ENCODE measurements at places on chromosomes 6 and 20. TPM values are rescaled to one million over a fixed set of nuclear protein-coding genes. Genes with fewer than 3 reads are reported as not detected.

Gene SCRT2
- not detected for total RNA-seq

Gene TBXT
- not detected for total RNA-seq

Gene SLC9A8
- total RNA-seq, result 18.3 TPM

Gene ZNF292
- total RNA-seq, result 209 TPM

Gene SLC17A9
- total RNA-seq, result 7.0 TPM

Gene PBOV1
- not detected for total RNA-seq

Gene BPI
- total RNA-seq, result not detected

Gene NRN1
- total RNA-seq, result 14.7 TPM

Gene EPPIN
- not detected for total RNA-seq

Gene IDH3B
- total RNA-seq, result 85.7 TPM

Gene SULF2
- total RNA-seq, result 1.6 TPM

DNA sequence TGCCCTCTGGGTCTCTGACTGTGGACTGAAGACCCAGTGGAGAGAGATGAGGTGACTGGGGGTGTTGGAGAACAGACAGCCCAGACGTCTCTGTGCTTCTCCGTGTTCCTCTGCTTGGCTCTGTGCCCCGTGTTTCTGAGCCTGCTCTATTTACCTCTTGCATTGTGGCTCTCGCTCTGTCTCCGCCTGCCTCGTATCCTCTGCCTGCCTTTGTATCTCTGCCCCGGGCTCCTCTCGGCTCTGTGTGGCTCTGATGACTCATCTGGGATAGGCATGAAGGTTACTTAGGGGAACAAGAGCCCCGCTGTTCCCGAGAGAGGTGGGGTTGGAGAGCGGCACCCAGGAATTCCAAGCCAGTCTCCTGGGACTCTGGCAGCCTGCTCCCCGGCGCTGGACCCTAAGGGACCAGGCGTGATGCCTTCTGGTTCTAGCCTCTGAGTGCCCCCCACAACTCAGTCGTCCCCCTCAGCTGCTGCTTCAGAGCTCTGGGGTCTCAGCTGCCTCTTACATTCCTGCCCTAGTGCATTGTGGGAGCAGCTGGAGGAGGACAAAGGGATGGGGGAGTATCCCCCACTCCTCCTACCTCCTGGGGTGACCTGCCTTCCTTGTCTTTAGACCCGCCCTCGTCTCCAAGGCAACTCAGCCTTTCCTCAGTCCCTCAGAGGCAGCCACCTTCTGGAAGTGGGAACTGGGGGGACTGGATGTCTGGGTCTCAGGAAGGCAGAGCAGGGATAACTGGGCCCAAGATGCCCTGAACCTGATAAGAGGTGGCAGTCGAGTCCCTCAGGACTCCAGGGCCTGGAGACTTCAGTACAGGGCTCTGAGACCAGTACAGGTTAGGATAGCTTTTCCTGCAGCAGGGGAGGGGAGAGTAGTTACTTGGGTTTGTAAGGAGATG lies 1.9 kb downstream of the DDR1 start:
- peak; percentile 35 for ATAC-seq

DNA sequence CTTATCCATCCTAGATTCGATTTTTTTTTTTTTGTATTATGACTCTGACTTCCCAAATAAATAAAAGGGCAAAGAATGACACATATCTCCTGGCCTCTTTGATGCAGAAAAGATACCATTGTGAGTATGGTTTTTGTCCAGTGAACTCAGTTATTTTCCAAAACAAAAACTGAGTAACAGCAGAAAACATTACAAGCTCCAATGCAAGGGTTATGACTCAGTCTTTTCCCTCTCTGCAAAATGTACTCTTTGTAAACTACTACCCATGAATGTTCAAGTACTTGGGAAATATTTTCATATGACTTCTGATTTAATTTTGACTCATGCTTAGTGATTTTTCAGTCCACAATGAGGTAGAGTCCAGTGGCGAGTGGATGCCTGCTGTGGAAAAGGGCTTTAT lies 355.3 kb downstream of the RNF144B start:
- no peak for ATAC-seq

- ATAC-seq, result no peak
These were observed 1.4 kb upstream of the AAR2 start for GRCh38 chr20:36234771-36235320.

DNA sequence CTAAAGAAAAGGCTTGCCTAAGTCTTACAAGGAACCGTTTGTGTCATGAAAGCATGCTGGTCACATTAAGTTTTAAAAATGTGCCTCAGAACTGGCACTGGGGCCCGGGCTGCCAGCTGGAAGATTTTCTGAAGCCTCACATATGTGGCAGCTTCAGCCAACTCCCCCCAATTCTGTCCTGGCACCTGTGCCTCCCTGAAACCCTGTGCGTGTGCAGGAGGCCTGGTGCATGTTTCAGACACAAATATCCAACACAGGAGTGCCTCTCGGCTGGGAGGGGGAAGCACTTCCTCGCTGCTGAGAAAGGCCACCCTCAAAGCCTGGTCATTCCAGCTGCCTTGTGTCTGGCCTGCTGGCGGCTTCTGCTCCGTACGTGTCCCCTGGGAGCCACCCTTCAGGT lies 188.5 kb upstream of the SNX9 start:
- no peak for ATAC-seq

DNA sequence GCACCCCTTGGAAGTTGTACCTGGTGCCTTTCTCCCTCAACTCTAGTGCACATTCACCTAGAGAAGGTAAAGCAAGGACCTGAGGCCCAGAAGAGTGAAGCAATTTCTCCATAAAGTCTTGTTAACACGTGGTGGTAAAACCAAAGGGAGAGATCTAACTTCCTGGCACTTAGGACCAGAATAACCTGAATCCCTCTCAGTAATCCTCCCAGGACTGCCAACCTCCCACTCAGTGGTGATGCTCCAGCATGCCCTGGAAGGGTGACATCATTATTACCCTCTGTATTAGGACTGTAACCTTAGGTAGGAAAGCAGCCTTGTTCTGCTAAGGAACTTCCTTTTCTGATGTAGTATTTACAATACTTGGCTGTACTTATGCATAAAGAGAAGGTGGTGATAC lies 330.6 kb upstream of the MARCKS start:
- no peak for ATAC-seq

- ATAC-seq, result no peak
These were observed 12.8 kb upstream of the PDYN start for GRCh38 chr20:2006452-2007361.

GRCh38 chr6:124738482-124738881 lies 223.8 kb upstream of the RNF217 start:
- ATAC-seq, result no peak

DNA sequence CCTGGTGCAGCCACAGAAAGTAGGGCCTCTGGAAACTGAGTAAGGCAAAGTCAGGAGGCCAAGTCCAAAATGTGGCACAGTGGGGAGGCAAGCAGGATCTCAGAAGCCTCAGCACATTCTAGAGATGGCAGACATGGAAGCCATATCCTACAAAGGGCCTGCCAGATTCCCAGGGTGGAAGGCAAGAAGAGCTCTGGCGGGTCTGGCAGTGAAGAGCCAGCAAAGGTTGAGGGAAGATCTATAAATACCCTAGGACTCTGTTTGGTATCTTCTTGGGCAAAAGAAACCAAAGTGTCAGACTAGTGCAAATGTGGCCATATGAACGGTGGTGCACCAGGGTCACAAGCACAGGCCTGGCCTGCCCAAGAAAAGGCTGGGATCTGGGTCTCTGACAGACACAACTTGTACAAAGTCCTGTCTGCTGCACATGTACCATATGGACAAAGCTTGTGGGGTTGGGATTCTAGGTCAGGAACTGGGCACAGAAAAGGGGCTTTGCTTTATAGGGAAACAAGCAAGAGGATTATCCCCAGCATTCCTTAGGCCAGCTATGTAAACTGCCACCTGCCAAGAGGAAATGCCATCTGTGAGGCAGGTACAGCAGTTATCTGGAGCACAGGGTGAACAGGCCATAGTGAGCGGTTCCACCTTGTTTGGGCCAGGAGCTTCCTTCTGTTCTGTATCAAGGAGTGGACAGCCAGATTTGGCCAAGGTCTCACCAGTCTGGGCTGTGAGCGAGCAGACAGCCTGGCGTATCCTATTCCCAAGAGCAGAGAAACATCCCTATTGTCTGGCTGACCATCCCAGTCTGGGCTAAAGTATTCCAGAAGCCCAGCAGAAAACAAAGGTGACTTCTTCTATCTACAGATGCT lies 36.3 kb upstream of the SLC4A11 start:
- ATAC-seq, result no peak

DNA sequence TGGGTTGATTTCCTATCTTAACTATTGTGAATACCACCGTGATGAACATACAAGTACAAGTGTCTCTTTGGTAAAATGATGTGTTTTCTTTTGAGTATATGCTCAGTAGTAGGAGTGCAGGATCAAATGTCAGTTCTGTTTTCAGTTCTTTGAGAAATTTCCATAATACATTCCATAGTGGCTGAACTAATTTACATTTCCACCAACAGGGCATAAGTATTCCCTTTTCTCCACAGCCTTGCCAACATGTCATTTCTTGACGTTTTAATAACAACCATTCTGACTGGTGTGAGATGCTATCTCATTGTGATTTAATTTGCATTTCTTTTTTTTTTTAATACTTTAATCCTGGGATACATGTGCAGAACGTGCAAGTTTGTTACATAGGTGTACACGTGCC lies 268.8 kb downstream of the CENPW start:
- no peak for ATAC-seq

- no peak for ATAC-seq
These were observed 28.8 kb downstream of the GCM1 start for GRCh38 chr6:53119772-53120409.

GRCh38 chr20:47220161-47220582 lies 136.3 kb downstream of the ZMYND8 start:
- no peak for ATAC-seq

DNA sequence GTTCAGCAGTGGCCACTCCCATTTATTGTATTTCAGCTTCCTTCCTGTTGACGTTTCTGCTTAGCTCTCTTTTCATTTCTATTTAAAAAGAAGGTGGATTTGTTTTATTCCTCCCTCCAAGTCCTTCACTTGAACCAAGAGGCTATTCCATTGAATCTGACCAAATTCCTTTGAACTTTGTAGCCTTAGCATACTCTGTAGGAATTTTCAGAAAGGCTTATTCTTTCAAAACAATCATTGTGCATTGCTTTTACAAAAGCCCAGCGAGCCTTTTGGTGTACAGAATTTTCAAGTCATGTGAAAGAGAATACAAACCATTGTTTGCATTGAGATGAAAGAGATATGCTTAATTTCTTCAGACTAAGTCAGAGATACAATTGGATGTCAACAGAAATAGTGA lies 151.0 kb upstream of the INSM1 start:
- no peak for ATAC-seq

DNA sequence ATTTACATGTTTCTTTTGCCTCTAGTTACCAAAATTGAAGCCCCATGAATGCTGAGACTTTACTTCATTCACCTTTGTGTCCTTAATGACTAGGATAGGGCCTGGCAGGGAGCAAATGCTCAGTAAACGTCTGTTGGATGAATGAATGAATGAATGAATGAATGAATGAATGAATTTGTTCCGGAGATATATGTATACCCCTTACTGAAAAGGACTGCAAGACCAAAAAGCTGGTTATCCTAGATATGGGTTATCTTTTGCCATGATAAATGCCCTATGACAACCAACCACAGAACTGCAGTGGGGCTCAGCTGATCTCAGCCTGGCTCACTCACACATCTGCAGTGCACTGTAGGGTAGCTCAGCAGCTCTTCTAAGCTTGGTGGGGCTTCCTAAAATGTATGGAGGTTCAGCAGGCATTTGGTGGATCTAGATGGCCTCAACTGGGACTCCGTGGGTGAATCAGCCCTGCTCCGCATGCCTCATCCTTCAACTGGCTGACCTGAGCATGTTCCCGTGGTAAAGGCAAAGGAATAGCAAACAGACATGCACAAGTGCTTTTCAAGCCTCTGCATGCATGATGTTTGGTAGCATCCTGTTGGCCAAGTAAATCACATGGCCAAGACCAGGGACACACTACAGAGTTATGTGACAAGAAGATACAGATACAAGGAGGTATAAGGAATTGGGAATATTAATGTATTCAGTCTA lies 378.7 kb upstream of the SOX4 start:
- ATAC-seq, result no peak

GRCh38 chr6:97969065-97969464 lies 686.0 kb upstream of the MMS22L start:
- ATAC-seq, result no peak

- no peak for ATAC-seq
These were observed 54.8 kb upstream of the SPDEF start for GRCh38 chr6:34610819-34611477.

DNA sequence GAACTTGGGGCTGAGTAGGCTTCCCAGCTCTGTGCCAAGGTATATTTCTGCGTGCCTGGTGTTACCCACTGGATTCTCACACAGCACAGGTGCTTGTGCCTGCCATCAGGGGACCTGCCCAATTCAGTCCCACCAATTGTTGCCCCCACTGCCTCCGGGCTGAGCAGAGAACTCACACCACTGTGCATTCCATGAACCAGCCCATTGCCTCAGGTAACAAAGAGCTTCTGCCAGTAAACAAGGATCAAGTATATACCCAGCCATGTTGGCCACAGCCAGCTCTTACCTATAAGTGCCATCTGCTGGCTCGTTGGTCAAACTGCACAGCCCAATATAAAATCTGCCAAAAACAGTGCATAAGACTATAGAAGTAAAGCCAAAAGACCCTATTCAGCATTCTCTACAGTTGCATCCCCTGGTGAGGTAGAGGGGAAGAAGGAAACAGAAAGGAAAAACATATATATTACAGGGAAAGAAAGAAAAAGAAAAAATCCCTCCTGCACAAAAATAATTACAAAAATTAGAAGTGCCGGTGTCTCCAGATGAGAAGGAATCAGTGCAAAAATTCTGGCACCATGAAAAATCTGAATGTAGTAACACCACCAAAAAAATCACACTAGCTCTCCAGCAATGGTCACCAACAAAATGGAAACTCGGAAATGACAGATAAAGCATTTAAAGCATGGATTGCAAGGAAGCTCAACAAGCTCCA lies 241.4 kb downstream of the IBTK start:
- ATAC-seq, result no peak

GRCh38 chr6:133369773-133370272 lies 128.7 kb downstream of the EYA4 start:
- ATAC-seq, result no peak

GRCh38 chr6:110661414-110661813 lies 153.9 kb downstream of the CDK19 start:
- no peak for ATAC-seq

DNA sequence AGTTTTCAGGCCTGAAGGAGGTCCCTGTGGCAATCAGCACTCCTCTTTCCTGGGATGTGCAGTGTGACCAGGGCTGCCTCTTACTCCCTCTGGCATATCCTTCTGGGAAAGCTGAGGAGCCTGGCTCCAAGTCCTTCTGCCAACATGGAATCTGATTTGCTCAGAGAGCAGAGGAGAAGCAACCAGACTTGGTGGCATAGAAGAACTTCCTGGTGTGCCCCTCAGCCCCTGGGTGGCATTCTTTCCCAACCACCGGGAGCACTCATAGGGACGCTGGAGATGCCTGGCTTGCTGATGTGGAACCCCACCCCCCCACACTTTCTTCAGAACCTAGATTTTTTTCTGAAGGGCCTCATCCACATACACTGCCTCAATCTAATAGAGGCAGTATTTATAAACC lies 107.6 kb upstream of the TRAF3IP2 start:
- no peak for ATAC-seq

DNA sequence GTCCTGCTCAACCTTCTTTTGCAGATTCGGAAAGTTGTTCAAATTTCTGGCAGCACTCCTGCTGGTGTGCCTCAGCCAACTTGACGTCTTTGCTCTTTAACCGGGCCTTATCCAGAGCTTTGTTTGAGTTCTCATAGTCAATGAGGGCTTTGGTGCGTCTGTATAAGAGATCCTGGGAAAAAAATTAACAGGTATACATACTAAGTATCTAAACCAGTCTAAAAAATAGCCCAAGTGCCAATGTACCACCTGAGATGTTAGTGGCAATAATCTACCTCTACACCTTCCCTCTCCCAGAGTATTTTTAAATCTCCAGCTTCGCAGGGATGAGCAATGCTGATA lies 21.1 kb downstream of the SNX5 start:
- no peak for ATAC-seq

GRCh38 chr6:46199387-46199786 lies 28.6 kb upstream of the ENPP5 start:
- ATAC-seq, result no peak

All from activated T-helper 17 cell treated with anti-CD3 and anti-CD28 coated beads, Interleukin-2, amount 50 U/mL, for 72 hours (primary cell).